AG04450 (cell line): ENCODE measurements at places on chromosomes 4 and X.

DNA sequence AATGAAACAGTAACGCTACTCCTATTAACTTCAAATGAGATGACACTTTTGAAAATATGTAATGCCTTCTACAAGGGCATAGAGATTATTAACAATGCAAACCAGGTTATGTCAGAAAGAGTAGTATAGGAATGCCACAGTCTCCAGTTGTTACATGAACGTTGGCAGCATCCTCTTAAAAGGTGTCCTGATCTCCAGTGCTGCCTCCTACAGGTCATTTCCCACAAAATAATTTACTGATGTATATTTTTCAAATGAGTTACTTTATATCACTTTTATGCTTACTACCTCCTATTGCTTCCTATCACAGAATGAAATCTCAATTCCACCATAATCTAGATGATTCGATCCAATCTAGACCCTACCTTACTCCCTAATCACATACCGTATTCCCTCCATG, 195.2 kb upstream of the EPHA5 start:
- DNase-seq = no peak

DNA sequence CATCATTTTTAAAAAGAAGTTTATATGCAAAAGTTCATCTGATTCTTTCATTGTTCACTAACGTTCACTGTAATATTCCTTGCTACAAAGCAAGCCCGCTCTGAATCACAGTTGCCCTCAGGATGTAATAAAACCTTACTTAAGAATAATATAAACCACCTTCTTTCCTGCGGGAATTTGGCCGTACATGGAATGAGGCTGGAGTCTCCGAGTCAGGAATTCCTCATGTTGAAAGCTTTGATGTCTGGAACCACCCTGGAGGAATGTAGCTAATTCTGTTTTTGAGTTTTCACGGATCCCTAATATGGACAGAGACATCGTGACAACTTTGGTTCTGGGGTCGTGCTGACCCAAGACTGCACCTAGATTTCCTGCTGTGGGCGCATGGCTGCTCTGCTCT, 58.5 kb downstream of the CRLF2 start:
- no peak for DNase-seq

DNA sequence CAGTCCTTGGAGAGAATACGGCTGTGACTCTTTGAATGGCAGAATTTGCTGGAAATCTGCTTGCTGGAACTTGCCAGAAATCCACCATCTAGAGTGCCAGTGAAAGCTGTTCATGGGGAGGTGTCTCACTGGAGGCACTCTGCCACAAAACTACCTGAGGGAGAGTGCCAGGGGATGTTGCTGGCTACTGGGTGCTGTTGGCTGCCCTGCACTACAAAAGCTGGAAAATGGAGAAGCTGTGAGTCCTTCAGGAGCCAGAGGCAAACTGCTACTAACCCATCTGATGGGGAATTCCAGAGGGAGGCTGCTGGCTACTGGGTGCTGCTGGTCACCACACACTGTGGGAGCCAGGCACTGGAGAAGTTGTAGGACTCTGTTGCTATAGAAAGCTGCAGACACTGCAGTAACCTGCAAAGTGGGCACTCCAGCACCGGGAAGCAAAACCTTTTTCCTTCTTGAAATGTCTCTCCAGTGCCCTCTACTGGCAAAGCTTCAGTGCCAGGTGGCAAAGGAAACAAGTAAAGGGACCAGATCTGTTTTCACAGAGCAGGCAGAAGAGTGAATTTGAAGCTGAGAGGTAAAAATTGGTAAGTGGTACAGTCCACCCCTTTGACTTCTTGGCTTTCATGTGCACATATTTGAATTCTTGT, 47.8 kb upstream of the HSD17B10 start:
- peak; percentile 21 for DNase-seq

DNA sequence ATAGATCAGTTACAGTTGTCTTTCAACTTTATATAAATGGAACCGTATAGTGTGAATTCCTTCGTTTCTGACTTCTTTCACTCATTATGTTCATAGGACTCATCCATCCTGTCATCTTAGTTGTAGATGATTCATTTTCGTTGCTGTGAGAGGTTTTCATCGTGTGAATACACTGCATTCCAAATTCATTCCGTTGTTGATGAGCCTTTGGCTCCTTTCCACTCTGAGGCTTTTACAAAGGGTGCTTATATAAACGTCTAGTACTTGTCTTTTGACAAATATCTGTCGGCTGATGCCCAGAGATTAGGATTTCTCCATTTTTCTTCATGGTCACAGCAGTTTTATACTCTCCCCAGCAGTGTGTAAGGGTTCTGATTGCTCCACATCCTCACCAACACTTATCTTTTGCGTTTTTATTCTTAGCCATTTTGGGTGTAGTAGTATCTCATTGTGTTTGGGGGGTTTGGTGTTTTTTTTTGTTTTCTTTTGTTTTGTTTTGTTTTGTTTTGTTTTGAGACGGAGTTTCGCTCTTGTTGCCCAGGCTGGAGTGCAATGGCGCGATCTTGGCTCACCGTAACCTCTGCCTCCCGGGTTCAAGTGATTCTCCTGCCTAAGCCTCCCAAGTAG, 48.6 kb downstream of the LRP2BP start:
- DNase-seq = peak; percentile 11

- no peak for DNase-seq
Observed at GRCh38 chr4:76486588-76487276, 51.7 kb downstream of the SHROOM3 start.

- no peak for DNase-seq
Observed at GRCh38 chr4:165031436-165032211, at the start of gene TRIM60. Gene TRIM60, plus strand, starts transcription at chr4:165031999. Its CDS starts 8,074 bp downstream, at chr4:165040073.

GRCh38 chrX:120136128-120136527, 20.4 kb upstream of the RHOXF1 start:
- DNase-seq = no peak

- DNase-seq = no peak
Observed at GRCh38 chr4:169975838-169976796, 50.1 kb downstream of the MFAP3L start.

DNA sequence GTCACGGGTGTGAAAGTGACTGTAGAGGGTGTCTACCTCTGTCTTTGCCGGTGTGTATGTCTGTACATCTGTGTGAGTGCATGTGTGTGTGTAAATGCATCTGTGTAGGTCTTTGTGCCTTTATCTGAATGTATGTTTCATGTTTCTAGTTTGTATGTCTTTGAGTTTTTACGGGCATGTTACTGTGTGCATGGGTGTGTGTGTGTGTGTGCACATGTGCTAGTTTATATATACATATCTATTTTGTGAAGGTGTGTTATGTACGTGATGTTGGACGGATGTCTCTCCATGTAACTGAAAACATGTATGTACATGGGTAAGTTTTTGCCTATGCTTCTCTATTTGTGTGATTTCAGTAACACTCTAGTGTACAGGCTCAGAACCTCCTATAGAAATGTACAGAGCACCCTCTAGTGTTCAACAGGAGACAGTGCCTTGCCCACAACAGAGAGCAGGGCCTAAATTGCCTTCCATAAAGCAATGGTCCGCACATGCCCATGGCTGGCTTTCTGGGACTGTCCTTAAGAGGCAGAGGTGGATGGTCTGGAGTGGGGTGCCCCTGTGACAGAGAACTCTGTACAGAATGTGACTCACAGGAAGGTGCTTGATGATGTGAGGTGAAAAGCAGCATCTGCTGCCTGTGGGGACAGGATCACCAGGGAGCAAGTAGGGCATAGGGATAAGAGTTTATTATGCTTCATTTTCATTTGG, 343.5 kb downstream of the RAPGEF2 start:
- peak; percentile 53 for DNase-seq

- DNase-seq = no peak
Observed at GRCh38 chr4:151703401-151703800, 57.4 kb downstream of the GATB start.

DNA sequence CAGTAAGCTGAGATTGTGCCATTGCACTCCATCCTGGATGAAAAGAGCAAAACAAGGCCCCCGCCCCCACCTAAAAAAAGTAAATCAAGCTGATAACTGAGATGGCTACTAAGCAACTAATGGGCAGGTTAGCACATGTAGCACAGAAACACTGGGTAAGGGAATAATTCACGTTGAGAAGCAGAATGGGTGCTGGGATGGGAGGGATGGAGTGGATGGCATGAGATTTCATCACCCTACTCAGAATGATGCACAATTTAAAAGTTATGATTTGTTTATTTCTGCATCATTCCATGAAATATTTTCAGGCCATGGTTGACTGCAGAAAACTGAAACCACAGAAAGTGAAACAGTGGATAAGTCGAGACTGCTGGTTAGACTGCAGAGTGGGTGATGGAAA, 224.0 kb downstream of the ARAP2 start:
- DNase-seq = no peak

- no peak for DNase-seq
Observed at GRCh38 chrX:119502727-119503483, 34.7 kb downstream of the SLC25A5 start.

GRCh38 chr4:6907658-6908191, 1.9 kb upstream of the TBC1D14 start:
- no peak for DNase-seq
